KG1 (cell line): ENCODE measurements at places on chromosomes 6 and 20.
A peak's percentile ranks its signal among the peaks of the same experiment; 100 is the strongest.

DNA sequence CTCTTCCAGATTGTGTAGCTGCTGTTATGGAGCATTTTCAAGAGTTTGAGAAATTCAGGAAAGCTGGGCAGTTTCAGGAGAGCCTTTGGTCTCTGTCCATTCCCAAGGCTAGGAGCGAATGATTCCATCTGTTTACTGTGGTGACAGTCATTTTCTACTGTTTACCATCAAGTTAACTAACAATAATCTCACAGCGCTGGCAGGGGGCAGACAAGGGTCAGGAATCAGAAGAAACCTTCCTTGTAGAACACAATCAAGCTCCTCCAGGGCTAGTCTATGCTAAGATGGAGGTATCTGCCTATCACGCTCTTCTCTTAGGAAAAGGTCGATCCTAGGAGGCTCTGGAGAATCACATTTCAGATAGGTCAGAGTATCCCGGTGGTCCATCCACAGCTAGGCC lies 293.9 kb downstream of the KIF16B start:
- no peak for DNase-seq

DNA sequence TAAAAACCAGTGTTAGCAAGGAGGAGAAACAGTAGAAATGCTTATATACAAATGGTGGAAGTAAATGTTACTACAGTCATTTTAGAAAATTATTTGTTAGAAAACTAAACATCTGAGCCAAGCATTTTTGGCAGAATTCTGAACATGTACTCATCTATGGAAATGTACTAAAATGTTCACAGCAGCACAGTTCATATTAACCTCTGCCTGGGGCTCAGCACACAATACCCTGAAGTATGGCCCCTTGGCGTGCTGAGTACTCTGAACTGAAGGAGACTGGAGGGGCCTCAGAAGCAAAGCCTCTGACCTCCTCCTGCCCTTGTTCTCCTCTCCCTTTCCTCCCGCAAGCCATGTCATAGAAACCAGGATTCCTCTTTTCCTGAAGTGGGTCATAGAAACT lies 66.2 kb upstream of the RALGAPA2 start:
- DNase-seq, result no peak

- DNase-seq, result no peak
These were observed 422.1 kb downstream of the EPM2A start for GRCh38 chr6:145313041-145313855.

DNA sequence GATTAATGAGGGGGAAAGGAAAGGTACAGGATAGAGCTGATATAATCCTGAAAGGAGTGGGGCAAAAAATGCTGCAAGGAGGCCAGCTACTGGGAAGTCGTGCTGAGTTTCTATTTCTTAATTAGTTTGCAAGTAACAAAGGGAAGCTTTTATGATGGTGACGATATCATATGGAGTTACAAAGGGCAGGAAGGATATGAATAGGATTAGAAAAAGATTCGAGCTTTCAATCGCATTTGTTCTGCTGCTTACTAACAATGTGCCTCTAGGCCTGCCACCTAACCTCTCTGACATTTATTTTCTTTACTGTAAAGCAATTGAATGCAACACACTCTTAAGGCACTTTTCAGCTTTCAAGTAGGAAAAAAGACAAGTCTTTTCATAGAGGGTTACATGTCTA lies 219.2 kb downstream of the CLVS2 start:
- no peak for DNase-seq

DNA sequence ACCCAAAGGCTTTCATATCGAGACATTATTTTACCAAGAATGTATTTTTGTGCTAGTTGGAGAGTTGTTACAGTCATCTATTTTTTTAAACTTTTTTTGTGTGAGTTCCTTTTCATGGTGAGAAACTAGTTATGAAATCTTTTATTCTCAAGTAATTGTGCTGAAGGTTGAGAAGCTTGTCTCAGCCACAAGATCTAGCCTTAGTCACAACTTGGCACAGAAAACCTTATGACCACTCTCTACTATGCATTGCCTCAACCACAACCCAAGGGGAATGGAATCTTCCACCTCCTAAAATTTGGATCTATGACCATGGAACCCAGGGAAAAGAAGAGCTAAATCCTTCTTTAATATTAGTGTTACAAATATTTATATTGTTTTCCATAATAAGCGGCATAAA lies 58.5 kb downstream of the HS3ST5 start:
- no peak for DNase-seq

GRCh38 chr6:37931066-37931465 lies 111.5 kb downstream of the ZFAND3 start:
- no peak for DNase-seq

GRCh38 chr20:59670786-59671492 lies 66.6 kb downstream of the PHACTR3 start:
- no peak for DNase-seq

- peak; percentile 13 for DNase-seq
These were observed 3.9 kb downstream of the SLA2 start for GRCh38 chr20:36642136-36642535.

GRCh38 chr6:90989763-90990162 lies 402.9 kb upstream of the MAP3K7 start:
- no peak for DNase-seq

DNA sequence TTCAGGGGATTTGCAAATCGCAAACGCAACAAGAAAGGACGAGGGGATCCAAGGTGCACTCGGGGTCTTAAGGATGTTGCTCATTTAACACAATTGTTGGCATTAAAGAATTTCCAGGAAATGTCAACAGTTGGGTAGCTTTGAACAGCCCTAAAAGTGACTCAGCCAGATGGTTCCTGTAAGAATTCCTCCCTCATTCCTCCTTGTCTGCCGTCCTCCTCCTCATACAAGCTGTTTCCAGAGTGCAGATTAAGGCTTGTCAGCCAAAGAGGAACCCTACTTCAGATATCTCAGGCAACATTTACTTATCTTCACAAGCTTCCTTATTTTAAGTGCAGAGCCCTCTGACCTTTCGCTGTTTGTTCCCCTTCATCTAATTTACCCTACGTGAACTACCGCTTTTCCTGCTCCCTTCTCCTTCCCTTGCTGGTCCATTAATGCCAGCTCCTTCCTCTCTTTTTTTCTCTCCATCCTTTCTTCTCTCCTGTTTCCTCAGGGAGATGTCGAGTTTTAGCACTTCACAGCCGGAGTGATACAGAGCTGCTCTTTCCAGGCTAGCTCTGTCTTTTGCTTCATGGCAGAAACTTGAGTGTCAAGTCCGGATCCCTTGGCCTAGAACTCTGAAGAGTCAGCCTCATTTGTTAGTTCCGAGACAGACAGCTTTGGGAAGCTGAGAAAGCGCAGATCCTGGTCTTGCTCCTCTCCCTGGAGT lies 26.1 kb upstream of the TBC1D7 start:
- DNase-seq, result peak; percentile 10

DNA sequence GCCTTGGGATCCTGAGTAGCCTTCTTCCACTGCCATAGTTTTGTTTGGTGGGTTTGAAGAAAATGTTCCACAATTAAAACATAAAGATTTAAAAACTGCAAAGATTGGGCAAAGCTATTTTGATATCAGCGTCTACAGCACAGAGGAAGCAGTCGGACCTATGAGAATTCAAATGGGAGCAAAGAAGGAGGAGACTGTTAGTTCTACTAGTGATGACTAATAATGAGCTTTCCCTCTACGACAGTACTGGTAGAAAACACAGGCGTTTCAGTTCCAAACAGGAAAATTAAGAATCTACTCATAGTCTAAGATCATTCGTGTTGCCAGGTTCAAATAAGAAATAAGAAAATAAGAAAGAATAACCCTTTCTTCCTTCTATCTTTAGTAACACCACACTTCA lies 121.2 kb downstream of the INSM1 start:
- no peak for DNase-seq

DNA sequence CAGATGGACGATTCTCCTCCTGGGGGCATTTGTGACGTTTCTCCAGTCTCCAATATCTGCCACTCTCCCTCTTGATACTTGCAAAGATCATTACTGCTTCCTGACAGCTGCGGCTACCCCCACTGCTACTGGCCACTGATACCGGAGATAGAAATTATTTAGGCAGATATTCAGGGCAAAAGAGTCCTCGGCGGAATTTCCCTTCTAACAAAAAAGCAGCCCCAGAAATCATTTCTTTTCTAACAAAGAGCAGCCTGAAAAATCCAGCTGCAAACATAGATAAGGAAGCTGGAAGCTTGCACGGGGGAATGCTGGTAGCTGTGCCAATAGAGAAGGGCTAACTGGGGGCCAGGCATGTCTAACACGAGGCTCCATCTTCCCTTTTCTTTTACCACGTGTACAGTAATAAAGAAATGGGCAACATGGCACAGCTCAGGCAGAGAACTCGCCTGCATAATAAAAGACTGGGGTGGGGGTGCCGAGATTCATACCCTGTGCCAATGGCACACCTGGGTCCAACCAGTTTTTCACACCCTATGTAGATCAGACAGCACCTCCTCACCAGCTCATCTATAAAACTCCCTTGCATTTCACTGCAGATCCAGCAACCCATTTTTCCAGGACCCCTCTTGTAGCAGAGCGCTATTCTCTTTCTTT lies 6.1 kb downstream of the TP53RK start:
- DNase-seq, result no peak

GRCh38 chr20:63284083-63284440 lies 8.9 kb upstream of the COL20A1 start:
- DNase-seq, result no peak

- DNase-seq, result no peak
These were observed 3.4 kb upstream of the PTK6 start for GRCh38 chr20:63540417-63541186.

DNA sequence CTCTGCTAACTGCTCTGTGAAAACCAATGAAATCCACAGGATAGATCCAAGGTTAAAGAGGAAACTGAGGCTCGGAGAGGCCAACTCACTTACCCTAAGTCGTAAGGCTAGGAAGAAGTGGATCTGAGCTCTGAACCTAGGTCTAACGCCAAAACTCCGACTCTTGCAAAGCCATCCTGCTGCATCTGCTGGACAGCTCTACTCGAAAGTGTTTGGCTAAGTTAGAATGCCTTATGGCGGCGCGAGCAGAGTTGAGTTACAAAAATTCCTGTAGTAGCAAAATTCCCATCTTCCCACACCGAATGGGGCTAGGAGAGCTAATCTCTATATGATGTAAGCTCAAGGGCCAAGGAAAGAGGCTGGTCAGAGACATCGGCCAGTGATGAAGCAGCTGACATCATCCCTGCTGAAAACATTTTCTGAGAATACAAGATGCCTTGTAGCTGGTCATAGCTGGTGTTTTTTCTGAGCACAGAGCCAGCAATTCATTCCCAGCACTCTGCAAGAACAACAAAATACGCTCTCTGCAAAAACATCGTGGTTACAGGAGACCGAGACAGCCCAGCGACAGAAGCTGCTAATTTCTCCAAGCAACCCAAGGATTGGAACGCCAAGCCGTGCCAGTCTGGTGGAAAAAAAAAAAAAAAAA lies 1.8 kb downstream of the SPATA2 start:
- DNase-seq, result no peak

GRCh38 chr6:54698974-54699373 lies 147.6 kb upstream of the FAM83B start:
- no peak for DNase-seq

- no peak for DNase-seq
These were observed 1282.4 kb upstream of the ADGRB3 start for GRCh38 chr6:67352717-67353116.

- DNase-seq, result no peak
These were observed 157.7 kb downstream of the ID4 start for GRCh38 chr6:19994909-19995308.

DNA sequence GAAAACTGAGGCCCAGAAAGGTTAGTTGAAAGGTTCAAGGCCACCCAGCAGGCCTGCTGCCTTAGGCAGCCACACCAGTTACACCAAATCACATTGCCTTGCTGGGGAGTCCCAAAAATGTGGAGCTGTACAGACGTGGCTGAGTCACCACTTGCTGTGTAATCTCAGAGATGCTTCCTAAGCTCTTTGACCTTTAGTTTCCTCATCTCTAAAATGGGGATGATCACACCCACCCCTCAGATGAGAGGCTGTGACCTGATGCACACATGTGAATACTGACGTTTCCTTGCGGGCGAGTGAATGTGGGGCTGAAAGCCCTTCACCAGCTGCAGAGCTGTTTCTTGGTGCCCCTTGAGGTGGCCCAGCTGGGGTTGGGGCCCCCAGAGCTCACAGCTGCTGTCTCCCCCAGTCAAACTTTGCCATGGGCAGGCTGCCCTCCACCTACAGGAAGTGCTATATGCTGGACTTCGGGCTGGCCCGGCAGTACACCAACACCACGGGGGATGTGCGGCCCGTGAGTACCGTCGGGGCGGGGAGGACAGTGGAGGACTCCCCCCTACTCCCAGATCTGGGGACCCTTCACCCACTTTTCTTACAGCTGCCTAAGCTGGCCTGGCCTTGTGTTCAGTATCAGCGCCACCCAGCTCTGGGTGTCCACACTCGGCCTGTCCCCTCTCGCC lies 11.0 kb downstream of the TTBK1 start:
- DNase-seq, result no peak

DNA sequence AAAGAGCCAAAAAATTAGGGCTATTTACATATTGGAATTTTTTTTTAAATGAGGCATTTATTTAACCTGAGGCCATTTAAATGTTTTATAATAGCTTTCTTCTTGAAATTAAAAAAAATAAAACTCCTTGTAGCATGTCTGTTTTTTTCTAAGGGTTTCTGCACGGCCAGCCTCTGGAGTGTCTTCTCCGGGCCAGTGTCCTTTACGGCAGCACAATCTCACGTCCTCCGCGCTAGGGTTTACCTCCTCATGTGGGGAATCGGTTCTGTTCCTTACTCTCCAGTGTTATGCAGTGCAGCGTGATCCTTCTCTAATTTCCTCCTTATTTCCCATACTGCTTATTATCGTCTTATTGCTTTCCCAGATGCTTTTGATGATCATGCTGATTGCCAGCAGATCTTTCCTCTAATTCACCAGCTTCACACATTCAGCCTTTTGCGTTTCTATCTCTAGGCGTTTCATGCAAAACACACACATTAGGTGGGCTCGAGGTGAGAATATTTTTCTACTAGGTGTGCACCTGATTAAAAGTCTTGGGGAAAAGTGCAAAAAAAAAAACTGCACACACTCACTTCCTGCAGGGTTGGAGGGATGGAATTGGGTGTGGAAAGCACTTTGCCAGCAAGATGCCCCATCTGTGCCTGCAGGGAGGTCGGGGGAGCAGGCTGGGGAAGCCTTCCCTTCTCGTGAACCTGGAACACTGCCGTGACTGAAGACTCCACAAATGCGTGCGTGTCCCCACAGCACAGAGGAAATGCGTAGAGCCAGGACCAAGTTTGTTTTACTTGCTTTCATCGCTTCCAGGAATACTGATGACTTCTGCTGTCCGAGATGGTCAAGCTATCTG lies 56.1 kb downstream of the PSMG4 start:
- DNase-seq, result no peak

GRCh38 chr6:1609648-1610496 lies at the start of gene FOXC1:
Gene FOXC1 (plus strand): TSS chr6:1609915. CDS start chr6:1610446, 531 bp downstream.
- peak; percentile 21 for DNase-seq
